Stimulated activated CD4-positive, alpha-beta T cell treated with anti-CD3 and anti-CD28 coated beads, Interleukin-2, amount 100 ng/mL, for 24 hours (primary cell): ENCODE measurements at places on chromosomes 7 and 10.

GRCh38 chr10:110979611-110980010 lies 60.2 kb downstream of the SHOC2 start:
- DNase-seq = no peak

DNA sequence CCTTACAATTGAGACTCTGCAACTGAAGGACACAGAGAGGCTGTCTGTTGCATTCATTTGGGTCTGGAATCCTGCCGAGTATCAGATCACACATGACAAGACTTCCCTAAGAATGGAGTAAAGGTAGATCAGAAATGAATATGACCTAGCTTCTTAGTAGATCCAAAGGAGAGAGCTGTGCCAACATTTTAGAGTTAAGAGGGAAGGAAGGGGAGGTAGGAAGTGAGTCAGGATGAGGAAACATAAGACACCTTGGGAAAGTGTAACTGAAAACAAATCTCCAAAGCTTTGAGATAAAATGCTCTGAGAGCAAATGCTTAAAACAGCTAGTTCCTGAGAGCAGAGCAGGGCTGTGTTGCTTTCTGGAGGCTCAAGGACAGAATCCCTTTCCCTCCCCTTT lies 6.1 kb upstream of the SLC25A13 start:
- no peak for DNase-seq

- no peak for DNase-seq
Measured at GRCh38 chr10:47195274-47195885, 104.6 kb upstream of the GDF10 start.

DNA sequence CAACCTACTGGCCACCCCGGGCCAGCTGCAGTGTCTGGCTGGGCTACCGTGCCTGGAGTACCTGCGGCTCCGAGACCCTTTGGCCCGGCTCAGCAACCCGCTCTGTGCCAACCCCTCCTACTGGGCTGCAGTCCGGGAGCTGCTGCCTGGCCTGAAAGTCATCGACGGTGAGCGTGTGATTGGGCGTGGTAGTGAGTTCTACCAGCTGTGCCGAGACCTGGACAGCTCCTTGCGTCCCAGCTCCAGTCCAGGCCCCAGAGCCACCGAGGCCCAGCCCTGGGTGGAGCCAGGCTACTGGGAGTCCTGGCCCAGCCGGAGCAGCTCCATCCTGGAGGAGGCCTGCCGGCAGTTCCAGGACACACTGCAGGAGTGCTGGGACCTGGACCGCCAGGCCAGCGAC lies 4.2 kb downstream of the RARRES2 start:
- no peak for DNase-seq

GRCh38 chr7:45035893-45036292 lies 35.9 kb downstream of the CCM2 start:
- DNase-seq = peak; percentile 34

- no peak for DNase-seq
Measured at GRCh38 chr7:94212160-94212559, 182.5 kb upstream of the COL1A2 start.

- DNase-seq = no peak
Measured at GRCh38 chr10:18860631-18861240, 187.9 kb upstream of the MALRD1 start.

DNA sequence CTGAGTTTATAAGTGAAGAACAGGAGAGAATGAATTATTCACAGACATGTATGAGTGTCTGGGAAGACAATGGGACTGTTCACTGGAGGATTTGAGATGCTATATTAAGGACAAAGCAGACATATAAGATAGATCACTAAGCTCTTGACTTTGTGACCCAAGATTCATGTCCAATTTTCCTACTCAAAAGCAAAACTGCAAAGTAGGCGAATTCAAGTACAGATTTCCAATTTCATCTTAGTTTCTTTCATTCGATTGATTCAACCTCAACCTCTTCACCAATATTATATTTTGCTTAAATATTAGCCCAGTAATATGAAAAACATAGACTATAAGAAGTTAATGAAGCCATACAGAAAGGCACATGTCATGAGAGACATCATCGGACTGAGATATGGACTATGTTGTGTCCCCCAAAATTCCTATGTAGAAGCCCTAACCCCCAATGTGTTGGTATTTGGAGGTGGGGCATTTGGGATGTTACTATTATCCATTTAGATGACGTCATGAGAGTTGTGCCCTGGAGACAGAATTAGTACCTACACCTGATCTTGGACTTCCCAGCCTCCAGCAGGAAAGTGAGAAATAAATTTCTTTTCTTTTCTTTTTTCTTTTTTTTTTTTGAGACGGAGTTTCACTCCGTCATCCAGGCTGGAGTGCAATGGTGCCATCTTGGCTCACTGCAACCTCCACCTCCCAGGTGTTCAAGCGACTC lies 353.7 kb upstream of the AKR1E2 start:
- no peak for DNase-seq

DNA sequence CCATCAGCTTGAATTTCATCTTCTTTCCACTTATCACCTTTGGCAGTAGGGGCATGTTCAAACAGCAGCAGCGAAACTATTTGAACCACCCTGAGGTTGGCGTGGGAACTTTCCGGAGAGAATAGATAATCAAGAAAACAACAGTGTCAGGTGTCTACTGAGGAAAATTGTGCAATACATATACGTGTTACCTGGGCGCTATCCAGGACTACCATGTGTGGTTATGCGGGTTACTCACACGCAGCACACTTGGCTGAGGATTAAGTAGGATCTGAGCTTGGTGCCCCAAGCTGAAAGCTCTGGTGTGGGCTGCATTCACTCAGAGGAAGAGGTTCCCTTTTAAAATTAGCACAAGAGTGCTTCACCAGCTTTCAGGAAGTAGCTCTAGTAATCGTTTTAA lies 8.8 kb upstream of the ABI1 start:
- peak; percentile 21 for DNase-seq

- no peak for DNase-seq
Measured at GRCh38 chr10:60444494-60445064, 54.9 kb upstream of the ANK3 start.

DNA sequence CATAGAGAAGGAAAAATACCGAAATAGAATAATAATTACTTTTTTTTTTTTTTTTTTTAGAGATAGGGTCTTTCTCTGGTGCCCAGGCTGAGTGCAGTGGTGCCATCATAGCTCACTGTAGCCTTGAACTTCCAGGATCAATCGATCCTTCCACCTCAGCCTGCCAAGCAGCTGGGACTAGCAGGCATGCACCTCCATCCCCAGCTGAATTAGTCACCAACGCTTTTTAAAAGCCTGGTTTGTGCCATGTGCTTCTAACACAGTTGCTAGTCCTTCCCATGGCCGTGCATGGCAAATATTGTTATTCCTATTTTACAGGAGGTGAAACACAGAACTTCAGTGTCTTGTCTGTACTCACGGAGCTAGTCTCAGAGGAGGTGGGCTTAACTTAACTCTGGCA lies 23.2 kb downstream of the LYZL2 start:
- no peak for DNase-seq

DNA sequence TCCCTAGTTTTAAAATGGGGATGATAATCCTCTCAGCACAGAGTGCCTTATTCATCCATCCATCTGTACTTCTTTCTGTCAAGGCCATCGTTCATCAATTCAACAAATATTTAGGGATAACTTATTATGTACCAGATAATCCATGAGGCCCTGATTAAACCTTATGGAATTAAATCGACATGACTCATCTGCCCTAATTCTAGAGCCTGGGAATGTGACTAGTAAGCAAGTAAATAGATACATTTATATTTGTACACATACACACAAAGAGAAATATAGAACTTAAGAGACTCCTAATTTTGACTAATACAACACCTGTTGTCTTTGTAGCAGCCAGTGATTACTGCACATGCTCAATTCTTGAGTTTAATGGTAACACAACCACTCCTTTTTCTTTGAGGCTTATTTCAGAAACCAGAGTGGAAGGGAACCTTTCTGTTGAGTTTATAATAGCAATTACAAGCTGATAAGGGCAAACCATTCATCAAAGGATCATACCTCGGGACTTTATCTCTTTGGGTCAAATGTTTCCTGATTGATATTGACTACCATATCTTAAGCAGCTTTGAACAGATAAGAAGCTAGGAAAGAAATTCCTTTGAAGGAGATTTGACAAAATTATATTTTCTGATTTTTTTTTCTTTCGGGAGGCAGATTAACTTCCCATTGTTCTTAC lies 122.7 kb downstream of the ARID5B start:
- no peak for DNase-seq

DNA sequence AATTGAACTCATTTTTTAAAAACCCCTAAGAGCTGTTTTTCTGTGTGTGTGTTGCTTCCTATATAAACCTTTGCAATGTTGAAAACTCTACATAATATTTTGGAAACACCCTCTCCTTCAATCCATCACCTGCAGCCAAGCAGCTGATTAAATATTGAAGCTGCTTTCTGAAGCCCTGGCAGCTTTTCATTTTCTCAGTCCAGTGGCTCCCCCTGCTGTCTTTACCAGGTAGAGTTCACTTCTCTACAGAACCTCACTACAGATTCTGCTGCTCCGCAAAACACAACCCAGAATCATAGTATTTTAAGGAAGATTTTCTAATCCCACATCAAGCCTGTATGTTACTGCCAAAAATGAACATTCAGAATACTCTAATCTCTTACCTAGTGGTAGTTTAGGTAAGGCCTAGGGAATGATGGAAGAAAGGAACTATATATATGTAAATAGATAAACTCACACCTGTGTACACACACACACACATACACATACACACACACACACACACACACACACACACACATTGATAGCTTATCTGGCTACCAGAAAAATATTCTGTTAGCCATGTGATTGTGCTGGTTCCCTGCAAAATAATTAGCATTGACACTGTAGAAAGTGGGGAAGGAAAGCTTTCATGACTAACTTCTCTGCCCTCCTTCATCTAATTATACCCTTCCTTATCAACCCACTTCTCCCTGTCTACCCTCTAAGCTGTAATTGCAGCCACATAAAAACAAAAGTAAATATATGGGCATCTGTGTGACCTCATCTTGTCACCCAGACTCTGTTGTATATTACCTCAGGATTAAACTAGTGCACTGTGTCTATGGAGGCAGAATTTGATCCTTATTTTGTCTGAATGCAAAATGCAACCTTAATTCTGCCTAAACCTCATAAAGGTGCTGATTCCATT lies 229.5 kb upstream of the FZD1 start:
- DNase-seq = peak; percentile 22

DNA sequence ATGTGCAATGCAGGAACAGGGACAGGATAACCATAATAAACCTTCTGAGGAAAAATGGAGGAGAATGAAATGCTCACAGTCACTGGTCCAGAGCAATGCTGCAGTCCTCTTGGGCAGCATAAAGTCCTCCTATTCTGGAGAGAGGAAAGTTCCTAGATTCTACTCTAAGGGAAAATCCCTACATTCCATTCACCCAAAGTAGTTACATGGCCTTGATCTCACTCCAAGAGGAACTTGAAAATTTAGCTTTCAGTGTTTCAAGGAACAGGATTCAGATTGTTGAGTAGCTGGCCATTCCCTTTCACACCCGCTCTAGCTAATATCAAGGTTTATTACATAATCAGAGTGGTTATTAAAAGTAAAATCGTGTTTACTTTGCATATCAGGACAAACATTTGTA lies 168.3 kb downstream of the CHRM2 start:
- DNase-seq = no peak

DNA sequence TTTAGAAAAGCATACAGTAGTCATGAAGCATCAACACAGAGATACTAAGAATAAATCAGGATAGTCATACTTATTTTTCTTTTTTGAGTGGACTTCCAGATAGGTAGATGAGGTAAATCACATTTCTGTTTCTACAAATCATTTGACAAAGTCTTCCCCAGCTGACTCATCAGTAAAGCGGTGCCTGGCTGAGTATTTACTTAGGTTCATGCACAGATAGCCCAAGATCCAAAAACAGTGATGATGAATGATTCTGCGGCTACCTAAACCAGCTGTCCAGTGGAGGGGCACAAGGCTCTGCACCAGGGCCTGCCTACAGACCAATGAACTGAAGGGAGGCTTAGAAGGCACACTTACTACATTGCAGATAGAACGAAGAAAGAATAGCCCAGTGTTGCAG lies 113.1 kb downstream of the PARP12 start:
- no peak for DNase-seq

DNA sequence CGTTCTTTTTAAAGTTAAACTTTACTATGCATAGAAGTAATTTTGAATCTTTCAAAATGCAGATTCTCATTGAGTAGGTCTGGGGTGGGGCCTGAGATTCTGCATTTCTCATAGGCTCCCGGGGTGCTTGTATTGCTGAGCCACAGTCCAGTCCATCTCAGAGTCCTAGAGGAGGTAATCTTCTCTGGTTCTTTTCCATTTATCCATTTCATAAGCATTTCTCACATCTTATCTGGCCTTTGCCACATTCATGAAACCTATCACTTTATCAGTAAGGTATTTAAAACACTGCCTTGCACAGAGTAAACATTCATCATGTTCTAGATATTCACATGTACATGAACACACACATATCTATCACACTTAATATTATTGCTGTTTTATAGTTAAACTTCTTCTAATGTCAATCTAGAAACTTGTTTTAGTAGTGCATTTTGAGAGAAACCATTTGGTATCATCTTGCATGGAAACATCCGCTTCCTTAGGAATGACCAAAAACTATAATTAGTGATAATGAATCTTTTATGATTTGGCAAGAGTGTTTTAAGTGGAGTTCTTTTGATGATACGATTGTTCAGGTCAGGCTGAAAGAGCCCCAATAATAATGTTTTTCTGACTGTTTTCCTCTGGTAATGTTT lies 12.0 kb downstream of the GNAI1 start:
- no peak for DNase-seq

DNA sequence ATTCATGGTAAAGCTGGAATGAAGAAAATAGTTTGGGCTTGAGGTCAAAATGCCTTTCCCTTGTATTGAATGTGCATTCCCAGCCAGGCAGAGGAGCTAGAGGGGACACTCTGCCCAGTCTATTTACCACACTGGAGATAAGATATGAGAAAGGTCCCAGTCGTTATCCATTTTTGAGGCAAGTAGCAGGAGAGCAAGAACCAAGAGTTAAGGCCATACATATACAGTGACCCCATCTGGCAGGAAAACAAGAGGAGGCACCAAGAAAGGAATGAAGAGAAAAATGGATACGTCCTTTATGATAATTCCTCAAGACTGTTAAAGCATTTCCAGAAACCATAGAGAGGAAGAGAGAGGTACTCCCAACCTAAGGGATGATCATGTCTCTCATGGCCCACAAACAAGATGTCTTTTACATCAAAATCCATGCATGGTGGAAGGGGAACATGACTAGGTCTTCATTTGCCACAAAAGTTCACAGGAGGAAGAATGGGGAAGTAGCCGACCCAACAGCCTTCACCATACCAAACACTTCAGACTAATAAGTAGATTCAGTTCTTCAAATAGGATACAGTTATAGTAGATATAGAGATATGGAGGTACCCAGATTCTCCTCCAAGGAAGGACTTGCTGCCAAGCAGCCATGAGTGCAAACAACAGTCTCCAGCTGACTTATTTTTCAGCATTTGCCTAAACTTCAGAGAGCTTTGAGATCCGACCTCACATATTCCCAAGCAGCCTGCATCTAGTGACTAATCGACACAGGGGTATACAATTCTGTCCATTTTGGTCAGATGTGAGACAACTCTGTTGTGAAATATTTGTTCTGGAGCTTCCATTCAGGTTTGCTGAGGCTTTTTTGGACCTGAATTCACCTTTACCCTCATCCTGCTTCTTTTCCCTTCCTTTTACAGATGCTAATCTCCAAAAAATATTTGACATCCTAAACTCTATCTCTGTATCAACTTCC lies 61.1 kb upstream of the CCDC71L start:
- DNase-seq = no peak

GRCh38 chr7:55449992-55450535 lies 84.9 kb downstream of the LANCL2 start:
- no peak for DNase-seq

GRCh38 chr7:159238541-159238940 lies 93.9 kb upstream of the VIPR2 start:
- no peak for DNase-seq

GRCh38 chr7:18550574-18550973 lies 55.0 kb downstream of the HDAC9 start:
- DNase-seq = no peak
